ENCODE measurements at places on chromosomes 3 and 15.

- no peak for DNase-seq
These were observed 107.9 kb downstream of the FMN1 start for GRCh38 chr15:33086500-33087121.

DNA sequence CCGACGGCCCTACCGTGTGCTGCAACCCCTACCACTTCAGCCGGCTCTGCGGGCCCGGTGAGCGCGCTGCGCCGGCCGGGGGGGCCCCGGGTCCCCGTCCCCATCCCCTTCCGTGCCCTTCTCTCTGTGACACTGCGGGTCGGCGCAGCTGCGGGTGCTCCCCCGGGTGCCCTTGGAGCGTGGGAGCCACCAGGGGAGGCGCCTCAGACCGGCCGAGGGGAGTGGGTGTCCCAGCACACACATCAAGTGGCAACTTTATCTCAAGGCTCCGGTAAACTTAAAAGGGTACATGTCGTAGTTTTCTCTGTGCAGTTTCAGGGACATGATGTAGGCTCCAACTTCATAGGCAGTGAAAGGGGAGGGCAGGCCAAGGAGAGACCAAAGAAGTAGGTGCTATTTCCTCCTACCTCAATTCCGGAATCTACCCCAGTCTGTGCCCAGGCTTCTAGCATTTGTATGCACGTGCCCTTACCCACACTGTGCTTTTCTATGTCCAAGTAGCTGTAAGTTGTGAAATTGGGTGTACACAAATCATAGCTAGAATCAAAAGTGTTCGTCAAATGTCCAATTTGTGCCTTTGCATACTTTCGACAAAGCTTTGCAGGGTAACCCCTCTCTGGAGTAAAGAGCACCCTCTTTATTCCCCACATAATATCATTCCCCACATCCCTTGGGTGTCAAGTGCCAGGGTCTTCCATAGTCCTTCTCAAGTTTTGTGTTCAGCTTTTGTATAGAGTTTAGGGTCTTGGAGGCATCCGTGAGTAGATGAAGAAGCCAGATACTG, 2.2 kb downstream of the SMAD6 start:
- no peak for DNase-seq

- DNase-seq, result no peak
These were observed 103.6 kb upstream of the PFN2 start for GRCh38 chr3:150074277-150074676.

- DNase-seq, result no peak
These were observed 8.2 kb downstream of the ANKRD34C start for GRCh38 chr15:79290642-79291275.

DNA sequence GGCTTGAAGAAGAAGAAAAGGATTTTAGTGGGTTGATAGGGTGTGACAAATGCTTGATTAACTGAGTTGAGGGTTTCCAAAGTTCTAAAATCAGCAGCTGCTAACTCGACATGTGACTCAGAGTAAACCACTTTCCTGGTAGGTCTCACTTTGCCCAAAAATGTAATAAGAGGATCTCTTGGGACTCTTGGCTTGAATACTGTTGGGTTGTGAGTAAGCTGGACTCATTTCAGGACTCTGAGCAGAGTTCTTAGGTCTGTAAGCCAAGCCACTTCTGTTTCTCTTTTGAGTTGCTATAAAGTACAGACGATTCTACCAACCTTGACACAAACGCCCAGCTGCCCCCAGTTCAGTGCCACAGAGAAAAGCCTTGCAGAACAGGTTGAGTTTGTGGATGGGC, 241.1 kb downstream of the ZNF621 start:
- no peak for DNase-seq

DNA sequence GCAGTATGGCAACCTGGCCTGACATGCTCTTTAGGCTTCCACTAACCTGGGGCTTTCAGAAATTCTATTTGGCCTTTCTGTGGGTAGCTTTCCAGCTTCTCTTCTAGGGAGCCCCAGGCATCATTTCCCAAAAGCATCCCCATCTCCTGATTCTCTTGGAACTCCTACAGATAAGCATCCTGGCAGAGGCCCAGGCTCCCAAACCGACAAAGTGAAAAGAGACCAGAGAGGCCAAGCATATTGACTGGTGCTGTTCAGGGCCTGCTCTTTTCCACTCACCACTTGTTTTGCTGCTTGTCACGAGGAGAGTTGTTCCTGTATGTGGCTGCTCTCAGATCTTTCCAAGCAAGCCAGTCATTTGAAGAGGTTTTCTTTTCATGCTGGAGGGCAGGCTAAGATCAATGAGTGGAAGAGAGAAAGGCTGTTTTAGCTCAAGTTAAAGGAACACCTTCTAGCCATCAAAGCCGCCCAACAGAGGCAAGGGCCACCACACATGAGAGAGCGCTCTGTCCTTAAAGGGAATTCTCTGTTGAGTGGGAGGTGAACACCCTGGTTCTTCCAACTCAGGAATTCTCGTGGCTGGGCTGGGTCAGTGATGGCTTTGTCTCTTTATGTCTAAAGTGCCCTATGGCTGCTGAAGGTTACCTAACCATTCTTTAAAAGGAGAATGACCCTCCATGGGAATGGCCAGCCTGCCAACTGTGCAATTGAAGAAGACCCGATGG, 31.1 kb upstream of the NR2E3 start:
- DNase-seq, result no peak

DNA sequence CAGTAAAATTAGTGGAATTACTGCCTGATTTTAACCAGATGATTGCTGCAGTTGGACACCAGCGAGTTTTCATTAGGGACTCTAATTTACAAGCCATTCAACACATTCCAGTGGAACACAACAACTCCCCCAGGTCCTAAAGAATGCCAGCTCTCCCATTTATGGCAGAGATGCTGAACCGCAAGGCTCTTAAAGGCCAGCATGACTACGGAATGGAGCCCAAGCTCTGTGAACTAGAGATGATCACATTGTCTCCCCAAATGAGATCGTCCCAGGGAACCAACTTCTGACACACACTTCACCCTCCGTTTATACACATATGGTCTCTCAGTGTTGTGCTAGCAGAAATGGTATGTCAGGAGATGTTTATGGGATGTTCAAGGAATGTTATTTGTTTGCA, 446.2 kb upstream of the NR2F2 start:
- no peak for DNase-seq

- no peak for DNase-seq
These were observed 464.3 kb upstream of the RGMA start for GRCh38 chr15:93553167-93553935.

GRCh38 chr15:60110909-60111308, 106.8 kb downstream of the FOXB1 start:
- no peak for DNase-seq

- no peak for DNase-seq
These were observed 2.0 kb upstream of the TNIK start for GRCh38 chr3:171462224-171462623.

DNA sequence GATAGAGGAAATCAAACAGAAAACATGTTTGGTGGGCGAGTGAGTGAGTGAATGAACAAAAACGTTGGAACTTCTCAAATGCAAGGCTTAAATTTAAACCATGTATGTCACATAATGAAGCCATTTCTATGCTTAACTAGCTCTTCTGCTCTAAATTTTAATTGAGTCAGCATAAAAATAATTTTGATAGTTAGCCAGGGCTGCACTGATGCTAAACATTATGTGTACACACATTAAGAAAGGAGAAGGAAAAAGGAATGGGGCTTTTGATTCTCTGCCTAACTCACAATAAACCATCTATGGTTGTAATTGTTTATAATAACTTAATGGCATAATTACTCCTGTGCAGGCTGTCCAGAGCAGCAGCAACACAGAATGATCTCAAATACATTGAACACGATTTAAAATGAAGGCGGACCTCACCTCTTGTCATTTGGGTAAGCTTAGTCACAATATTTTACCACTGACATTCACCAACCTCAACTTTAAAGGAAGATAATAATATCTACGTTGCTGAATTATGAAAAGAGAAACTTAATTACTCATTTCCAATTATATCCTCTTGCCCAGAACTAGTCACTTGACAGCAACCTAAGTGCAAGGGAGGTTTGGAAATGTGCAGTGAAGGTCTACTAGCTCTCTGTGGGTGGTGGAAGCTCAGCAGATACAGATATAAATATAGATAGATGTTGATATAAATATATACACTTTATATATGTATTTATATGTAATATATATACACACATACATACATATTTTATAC, 318.4 kb upstream of the TRIM42 start:
- no peak for DNase-seq

DNA sequence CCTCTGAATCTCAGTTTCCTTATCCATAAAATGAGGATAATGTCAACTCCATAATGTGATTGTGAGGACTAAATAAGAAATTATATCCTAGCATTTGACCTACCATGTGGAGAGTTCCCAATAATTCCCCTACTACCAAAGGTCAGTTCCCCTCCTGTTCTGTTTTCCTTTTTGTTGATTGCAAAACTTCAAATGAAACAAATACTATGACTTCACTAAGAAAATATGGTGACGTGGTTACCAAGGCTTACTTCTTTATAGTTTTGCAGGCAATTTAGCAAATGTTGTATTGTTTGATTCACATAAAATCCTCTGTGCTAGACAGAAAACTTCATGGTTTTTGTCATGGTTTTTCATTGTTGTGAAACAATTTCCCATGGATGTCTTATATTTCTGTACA, 153.8 kb upstream of the RORA start:
- DNase-seq, result no peak

- DNase-seq, result no peak
These were observed 90.2 kb downstream of the CERS3 start for GRCh38 chr15:100438570-100438969.
